SK-N-DZ (cell line): ENCODE measurements at places on chromosomes 12 and 14.

- DNase-seq = no peak
Measured at GRCh38 chr12:111570084-111570961, 28.8 kb downstream of the ATXN2 start.

GRCh38 chr12:65952737-65953209, 128.5 kb downstream of the HMGA2 start:
- DNase-seq = no peak

- DNase-seq = no peak
Measured at GRCh38 chr14:79596551-79596950, 614.8 kb downstream of the DIO2 start.

GRCh38 chr12:123164222-123164621, 13.3 kb upstream of the PITPNM2 start:
- no peak for DNase-seq

- peak; percentile 29 for DNase-seq
Measured at GRCh38 chr12:118034429-118035189, 18.1 kb downstream of the RFC5 start.

DNA sequence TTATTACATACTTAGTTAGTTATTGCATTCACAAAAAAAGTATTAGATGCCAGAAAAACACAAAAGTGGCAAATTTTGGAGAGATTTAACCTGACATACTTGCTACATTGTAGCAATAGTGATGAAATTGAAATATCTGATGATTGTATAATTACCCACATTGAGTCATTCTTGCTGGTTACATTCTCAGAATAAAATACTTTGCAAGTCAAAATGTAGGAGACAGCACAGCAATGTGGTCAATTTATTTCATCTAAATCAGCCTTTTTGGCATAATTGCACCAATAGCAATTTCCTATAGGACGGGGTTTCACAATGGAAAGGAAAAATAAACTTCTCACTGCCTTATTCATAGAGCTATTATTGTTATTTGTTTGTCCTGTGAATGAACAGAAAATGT, 125.0 kb upstream of the ETV6 start:
- no peak for DNase-seq

DNA sequence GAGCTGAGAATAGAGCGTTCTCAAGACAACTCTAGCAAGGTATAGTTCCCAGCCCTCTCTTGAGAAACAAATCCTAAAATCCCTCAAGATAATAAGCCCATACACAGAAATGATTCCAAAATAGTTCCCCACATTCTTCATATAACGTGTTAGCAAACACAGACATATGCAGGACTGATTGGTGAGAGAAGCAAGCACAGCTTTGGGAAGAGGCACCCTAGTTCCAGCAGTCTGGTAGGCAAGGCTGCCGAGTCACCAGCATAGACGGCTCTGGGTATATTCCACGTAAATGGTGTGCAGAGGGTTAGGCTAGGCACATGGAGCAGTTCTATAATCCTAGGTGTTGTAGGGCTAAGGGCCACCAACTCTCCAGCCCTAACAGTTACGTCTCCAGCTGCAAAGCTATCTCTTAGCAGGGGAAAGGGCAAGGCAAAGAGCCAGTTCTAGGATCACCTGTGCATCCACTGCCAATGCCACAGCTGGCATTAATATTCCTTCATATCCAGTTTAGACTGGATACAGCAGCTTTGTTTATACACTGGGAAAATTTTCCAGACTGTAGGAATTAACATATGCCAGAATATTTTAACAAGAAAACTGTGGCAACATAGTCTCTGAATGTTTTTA, 52.9 kb downstream of the SH2B3 start:
- no peak for DNase-seq

- no peak for DNase-seq
Measured at GRCh38 chr12:33634544-33634943, 194.9 kb upstream of the SYT10 start.

GRCh38 chr12:93602897-93603668, 30.6 kb downstream of the SOCS2 start:
- DNase-seq = no peak

DNA sequence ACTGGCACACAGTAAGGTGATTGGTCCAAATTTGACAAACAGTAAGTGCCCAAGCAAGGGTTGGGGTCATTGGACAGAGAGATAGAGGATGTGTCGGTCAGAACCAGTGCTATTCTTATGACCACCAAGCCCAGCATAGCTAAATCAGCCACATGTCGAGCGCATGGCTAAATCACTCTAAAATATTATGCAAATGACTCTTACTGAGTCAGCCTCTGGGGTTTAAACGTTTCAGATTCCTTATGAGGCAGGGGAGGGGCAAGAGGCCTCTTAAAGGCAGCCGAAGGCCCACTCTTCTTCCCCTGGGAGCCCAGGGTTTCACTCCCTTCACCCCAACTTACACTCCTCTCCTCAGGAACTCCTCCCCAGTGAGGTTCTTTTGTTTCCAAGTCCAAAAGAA, 603 bp upstream of the ENDOU start:
- no peak for DNase-seq

- no peak for DNase-seq
Measured at GRCh38 chr12:3592856-3593625, 102.0 kb downstream of the PRMT8 start.

DNA sequence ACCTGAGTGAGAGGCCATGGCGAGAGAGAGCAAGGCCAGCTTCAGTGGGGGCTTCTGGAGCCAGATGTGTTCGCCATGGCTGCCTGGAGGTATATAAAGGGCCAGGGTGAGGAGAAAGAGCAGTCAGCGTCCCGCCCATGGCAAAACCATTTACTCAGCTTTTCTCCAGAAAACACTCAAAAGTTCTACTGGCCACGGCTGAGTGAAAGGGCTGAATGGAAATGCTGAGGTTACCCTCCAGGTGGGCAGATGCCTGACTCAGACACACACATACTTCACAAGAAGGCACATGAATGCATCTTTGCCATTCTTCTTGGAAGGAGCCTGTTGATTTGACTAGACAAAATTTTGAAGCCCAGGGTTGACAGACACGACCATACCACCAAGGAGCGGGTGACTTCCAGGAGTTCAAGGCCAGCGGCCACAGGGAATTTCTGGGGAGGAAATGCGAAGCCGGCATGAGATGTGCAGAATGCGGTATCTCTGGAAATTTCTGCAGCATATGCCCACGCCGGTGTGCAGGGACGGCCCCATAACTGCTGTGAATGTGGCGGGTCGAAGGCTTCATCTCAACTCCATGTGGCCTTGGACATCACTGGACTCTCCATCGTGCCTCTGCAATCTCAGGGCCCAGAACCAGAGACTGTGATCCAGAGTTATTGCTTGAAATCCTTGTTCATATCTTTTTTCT, at the start of gene IL31:
Gene IL31, minus strand, starts transcription at position 67 of the 691 bp plus-strand sequence. Its CDS starts 49 bp downstream, at position 18.
- DNase-seq = no peak

GRCh38 chr12:28108599-28108998, 81.7 kb upstream of the CCDC91 start:
- DNase-seq = no peak
